ENCODE measurements at places on chromosomes 16 and 17. TPM values are rescaled to one million over a fixed set of nuclear protein-coding genes. Genes with fewer than 3 reads are reported as not detected.
A peak's percentile ranks its signal among the peaks of the same experiment; 100 is the strongest.

The SLC6A2 gene
- not detected for total RNA-seq

The CRHR1 gene
- total RNA-seq: not detected

The GJC1 gene
- total RNA-seq: 5.6 TPM

DNA sequence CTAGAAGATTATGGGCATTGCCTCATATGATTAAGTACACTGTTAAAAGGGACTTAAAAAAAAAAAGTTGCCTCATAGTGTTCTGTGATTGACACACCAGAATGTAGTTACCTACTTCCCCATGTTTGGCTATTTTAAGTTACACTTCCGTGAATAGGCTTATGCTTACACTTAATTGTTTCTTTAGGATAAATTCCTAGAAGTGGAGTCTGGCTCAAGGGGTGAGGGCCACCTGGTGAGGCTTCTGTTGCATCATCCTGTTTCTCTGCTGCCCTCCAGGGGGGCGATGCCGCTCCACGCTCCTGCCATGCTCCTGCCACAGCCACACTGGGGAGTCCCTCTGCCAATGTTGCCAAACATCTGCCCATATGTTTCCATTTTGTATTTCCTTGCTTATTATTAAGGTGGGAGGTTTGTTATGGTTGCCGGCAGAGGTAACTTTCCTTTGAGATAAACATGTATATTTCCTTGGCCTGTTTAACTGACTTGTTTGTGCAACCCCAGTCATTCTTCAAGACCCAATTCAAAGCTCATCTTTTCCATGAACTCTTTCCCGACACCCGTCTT lies 73.1 kb downstream of the KSR1 start:
- peaks cover 3% of the 10 kb centered on the region for H3K36me3 ChIP-seq
- H3K27ac ChIP-seq: peak overlapping the region; percentile 65
- peaks cover 61% of the 10 kb centered on the region for H3K4me1 ChIP-seq
- peak; percentile 58 for DNase-seq
- H3K27me3 ChIP-seq: no peaks in the 10 kb centered on the region
- H3K4me3 ChIP-seq: no peak overlapping the region

DNA sequence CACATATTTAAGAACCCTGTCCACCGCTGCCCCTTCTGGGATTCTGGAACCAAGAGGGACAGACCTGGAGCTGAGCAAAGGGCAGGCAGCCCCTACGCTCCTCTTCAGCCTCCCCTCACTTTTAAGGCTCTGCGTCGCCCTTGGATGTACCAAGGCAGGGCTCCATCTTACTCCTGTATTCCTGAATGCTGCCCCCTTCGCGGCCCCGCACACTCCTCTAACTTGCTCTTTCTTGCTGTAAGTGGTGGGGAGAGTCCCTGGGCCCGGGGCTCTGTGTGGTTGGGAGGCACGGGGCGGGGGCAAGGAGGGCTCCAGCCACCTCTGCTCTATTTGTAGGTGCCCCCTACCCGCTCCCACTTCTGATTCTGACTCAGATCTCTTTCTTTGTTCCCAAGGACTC lies 1.2 kb downstream of the TNS4 start:
- DNase-seq: no peak
- H3K27me3 ChIP-seq: peaks cover 8% of the 10 kb centered on the region
- no peak overlapping the region for H3K4me3 ChIP-seq
- no peaks in the 10 kb centered on the region for H3K36me3 ChIP-seq
- H3K4me1 ChIP-seq: no peaks in the 10 kb centered on the region
- H3K27ac ChIP-seq: no peak overlapping the region

DNA sequence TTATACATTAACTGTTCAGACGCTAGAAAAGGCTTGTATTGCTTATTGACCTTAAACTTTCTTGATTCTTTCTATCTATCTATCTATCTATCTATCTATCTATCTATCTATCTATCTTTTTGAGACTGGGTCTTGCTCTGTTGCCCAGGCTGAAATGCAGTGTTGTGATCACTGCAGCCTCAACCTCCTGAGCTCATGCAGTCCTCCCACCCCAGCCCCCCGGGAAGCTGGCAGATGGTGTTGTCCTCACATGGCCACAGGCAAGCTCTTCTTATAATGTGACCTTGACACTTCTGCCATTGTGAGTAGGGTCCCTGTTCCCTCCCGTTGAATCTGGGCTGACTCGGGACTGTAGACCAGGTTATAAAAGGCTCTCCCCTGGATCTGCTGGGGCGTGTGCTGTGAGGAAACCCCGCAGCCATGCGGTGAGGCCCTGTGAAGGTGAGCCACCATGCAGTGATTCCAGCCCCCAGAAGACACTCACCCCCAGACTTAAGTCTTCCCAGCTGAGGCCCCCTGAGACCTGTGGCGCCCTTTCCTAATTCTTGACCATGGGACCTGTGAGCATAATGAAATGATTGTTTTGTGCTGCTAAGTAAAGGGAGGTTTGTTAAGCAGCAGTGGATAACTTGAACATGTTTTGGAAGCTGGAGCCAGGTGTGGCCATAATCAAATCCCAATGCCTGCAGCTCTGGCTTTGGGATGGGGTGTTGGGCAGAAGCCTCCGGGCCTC lies 54.3 kb downstream of the RPTOR start:
- H3K4me3 ChIP-seq: no peak overlapping the region
- peaks cover 11% of the 10 kb centered on the region for H3K36me3 ChIP-seq
- H3K4me1 ChIP-seq: peaks cover 81% of the 10 kb centered on the region
- no peak for DNase-seq
- H3K27me3 ChIP-seq: no peaks in the 10 kb centered on the region

- no peak overlapping the region for H3K27ac ChIP-seq
- DNase-seq: no peak
- H3K36me3 ChIP-seq: no peaks in the 10 kb centered on the region
- peaks cover 2% of the 10 kb centered on the region for H3K4me1 ChIP-seq
Measured at GRCh38 chr16:86086471-86086870, 187.5 kb downstream of the IRF8 start.

DNA sequence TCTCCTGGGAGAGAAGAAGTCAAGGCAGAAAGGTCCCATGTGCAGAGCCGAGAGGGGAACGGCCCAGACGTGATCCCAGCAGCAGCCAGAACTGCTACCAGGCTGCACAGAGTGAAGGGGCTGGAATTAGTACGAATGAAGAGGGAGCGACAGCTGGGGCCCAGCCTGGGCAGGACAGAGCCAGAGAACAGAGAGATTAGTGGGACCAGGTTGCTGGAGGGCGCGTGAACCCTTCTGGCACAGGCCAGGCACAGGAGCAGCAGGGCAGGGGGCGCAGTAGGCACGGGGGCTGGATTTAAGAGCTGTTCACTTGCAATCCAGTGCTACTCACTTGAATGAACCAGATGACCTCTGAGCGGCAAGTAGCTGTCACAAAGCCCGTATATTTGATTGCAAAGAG lies 66.9 kb downstream of the PLXDC1 start:
- H3K4me3 ChIP-seq: no peak overlapping the region
- no peak for DNase-seq
- no peak overlapping the region for H3K27ac ChIP-seq
- H3K36me3 ChIP-seq: no peaks in the 10 kb centered on the region
- peaks cover 2% of the 10 kb centered on the region for H3K4me1 ChIP-seq

GRCh38 chr17:2070241-2071023 lies 15.5 kb downstream of the HIC1 start:
- H3K4me3 ChIP-seq: peak overlapping the region; percentile 21
- no peaks in the 10 kb centered on the region for H3K27me3 ChIP-seq
- peaks cover 68% of the 10 kb centered on the region for H3K36me3 ChIP-seq
- peaks cover 48% of the 10 kb centered on the region for H3K4me1 ChIP-seq

DNA sequence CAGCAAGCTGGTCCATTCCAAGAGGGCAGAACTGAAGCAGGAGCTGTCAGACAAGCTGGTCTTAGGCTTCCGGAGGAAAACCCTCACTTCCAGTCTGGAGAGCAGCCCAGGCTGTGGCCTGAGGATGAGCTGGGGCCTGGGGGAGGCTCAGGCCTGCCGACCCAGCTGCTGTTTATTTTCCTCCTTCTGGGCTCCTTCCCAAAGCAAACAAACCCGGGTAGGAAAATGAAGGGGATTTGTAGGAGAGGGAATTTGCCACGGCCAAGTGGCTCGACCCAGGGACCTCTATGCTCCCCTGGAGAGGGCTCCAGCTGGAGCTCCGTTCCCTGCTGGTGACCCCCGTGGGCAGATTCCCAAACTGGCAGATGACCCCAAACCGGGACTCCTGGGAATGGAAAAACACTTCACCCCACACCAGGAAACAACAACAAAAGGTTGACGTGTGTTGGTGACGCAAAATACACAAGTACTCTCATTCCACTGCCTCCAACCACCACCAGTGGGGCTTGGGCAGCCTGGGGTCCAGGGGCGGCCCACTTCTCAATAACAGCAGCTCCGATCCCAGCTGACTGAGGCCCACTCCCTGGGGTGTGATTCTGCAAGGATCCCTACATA lies 8.8 kb downstream of the JUP start:
- H3K4me1 ChIP-seq: no peaks in the 10 kb centered on the region

DNA sequence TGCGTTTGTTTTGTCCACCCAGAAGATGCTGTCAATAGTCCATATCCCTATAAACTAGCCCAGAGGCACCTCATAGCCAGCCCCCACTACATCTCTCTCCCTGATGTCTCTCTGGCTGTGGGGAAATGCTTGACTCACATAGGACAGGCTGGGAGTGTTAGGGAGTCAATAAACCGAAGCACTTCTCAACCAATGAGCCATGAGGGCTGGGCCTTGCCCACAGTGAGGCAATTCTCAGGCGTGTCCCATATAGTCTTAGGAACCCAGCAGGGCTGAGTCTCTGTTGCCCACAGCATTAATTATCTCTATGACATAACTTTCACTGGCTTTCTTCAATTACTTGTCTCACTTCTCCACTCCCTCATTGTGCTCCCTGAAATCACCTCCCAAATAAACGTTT lies 387.3 kb upstream of the CDH11 start:
- H3K27ac ChIP-seq: no peak overlapping the region
- no peaks in the 10 kb centered on the region for H3K36me3 ChIP-seq
- no peak for DNase-seq
- no peaks in the 10 kb centered on the region for H3K27me3 ChIP-seq

- peak; percentile 29 for DNase-seq
- H3K27ac ChIP-seq: peak overlapping the region; percentile 49
- H3K27me3 ChIP-seq: no peaks in the 10 kb centered on the region
- H3K36me3 ChIP-seq: no peaks in the 10 kb centered on the region
- peaks cover 17% of the 10 kb centered on the region for H3K4me1 ChIP-seq
- no peak overlapping the region for H3K4me3 ChIP-seq
Measured at GRCh38 chr16:30340621-30341020, 14.5 kb downstream of the CD2BP2 start.

GRCh38 chr17:63024716-63025115 lies 58.7 kb downstream of the TANC2 start:
- no peaks in the 10 kb centered on the region for H3K27me3 ChIP-seq
- peaks cover 3% of the 10 kb centered on the region for H3K4me1 ChIP-seq
- H3K4me3 ChIP-seq: no peak overlapping the region
- no peak overlapping the region for H3K27ac ChIP-seq
- no peak for DNase-seq

DNA sequence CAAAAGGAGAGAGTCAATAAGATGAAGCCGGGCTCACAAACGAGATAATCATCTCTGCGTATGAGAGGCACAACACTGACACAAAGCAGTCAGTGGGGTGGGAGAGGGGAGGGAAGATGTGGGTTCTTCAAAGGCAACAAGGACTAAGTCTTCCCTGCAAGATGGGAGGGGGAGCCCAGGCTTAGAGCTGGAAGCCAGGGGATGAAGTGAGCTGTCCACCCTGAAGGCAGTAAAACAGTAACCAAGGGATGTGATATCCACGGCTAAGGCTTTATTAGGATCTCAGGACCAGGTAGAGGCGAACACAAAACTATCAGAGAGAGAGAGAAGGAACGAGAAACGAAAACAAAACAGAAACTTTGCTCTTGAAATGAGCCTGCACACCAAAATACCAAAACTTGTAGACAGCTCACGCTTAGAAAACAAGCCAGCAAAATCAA lies 115.9 kb downstream of the DYNLRB2 start:
- peak overlapping the region; percentile 63 for H3K4me3 ChIP-seq
- H3K27ac ChIP-seq: peak overlapping the region; percentile 87
- DNase-seq: peak; percentile 43
- H3K4me1 ChIP-seq: peaks cover 15% of the 10 kb centered on the region
- no peaks in the 10 kb centered on the region for H3K27me3 ChIP-seq

DNA sequence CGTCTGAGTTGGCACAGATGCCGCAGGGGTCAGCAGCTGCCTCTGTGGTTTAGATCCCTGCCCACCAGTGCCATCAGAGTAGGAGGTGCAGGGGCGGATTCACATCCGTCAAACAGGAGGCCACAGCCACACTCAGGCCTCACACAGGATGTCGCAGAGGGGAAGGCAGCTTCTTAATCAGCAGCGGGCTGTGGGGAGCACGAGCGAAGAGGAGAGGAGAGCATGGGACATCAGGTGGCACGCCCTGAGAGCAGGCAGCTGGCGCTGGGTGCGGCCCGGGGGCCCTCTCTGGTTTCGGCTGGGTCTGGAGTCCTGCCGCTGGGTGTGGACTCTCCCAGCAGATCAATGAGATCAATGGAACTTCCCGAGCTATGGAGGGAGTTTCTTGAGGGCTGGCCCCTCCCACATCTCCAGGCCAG lies 9.6 kb downstream of the LLGL2 start:
- no peaks in the 10 kb centered on the region for H3K27me3 ChIP-seq
- peak overlapping the region; percentile 79 for H3K27ac ChIP-seq
- H3K36me3 ChIP-seq: no peaks in the 10 kb centered on the region
- peak overlapping the region; percentile 53 for H3K4me3 ChIP-seq

DNA sequence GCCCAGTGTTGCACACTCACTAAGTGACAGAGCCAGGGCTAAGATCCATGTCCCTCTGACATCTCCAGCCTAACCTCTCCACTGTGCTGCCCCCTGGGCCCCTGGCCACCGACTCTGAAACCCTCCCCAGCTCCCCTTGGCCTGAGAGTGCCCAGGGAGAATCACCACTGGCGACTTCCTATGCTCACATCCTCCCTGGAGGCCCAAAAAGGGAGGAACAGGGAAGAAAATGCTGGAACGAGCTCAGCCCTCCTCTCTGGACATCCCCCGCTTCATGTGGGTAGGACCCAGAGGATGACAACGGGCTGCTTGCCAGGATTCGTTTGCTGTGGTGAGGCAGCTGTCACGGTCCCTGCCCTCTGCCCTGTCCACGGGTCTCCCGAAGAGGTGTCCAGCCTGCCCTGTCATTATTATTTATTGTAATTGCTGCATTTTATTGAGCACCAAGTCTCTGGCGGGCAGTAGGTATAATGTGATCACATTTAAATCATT lies 153.5 kb upstream of the RPL38 start:
- H3K4me3 ChIP-seq: no peak overlapping the region
- DNase-seq: no peak
- H3K27me3 ChIP-seq: peaks cover 3% of the 10 kb centered on the region
- H3K4me1 ChIP-seq: no peaks in the 10 kb centered on the region

GRCh38 chr16:31351246-31351941 lies 3.6 kb upstream of the ITGAX start:
- DNase-seq: no peak
- H3K36me3 ChIP-seq: no peaks in the 10 kb centered on the region
- H3K4me1 ChIP-seq: peaks cover 38% of the 10 kb centered on the region
- no peaks in the 10 kb centered on the region for H3K27me3 ChIP-seq

DNA sequence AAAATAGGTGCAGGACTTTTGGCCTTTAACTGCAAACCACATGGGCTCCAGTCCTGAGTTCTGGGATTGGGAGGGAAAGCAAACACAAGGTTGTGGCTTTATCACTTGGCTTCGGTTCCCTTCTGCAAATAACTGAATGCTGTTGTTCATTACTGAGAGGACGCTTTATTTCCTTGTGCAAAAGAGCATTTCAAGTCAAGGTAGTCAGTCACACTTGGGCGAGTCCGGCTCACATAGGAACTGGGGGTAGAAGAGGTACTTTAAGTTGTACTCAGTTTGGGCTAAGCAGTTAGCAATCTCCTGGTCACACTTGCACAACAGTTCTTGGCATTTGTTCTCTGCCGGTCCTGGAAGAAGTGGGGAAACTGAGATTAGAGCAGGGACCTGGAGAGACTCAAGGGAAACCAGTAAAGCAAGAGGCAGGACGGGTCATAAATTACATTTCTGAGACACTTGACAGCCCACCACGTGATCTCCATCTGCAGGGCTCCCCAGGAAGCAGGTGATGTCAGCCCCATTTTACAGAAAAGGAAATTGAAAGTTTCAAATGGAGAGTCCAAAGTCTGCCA lies 21.6 kb downstream of the PLA2G10 start:
- no peak overlapping the region for H3K27ac ChIP-seq
- no peak overlapping the region for H3K4me3 ChIP-seq
- DNase-seq: peak; percentile 37

Data from activated CD8-positive, alpha-beta T cell treated with anti-CD3 and anti-CD28 coated beads for 36 hours (primary cell).